ENCODE measurements at places on chromosomes 7 and 10.
A peak's percentile ranks its signal among the peaks of the same experiment; 100 is the strongest.

DNA sequence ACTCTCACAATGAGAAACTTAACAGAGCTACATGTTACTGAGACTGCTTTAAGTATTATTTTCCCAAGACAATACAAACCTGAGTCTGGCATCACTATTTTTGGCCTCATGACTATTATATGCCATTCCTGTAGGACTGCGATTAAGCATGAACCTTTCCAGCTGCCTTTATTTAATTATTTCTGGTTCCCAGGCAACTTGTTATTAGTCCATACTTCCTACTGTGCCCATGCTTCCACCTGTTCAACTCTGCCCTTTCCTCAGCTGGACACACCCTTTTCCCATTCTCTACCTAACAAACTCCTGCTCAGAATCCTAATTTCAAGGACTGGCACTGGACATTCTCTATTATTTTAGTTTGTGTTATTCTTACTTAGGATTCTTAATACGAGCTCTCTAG lies 8.1 kb upstream of the CROT start:
- no peak for DNase-seq

GRCh38 chr7:77697535-77697831 lies 1.2 kb downstream of the RSBN1L start:
- no peak for DNase-seq

GRCh38 chr7:121330053-121330833 lies 1.4 kb downstream of the WNT16 start:
- DNase-seq = no peak

DNA sequence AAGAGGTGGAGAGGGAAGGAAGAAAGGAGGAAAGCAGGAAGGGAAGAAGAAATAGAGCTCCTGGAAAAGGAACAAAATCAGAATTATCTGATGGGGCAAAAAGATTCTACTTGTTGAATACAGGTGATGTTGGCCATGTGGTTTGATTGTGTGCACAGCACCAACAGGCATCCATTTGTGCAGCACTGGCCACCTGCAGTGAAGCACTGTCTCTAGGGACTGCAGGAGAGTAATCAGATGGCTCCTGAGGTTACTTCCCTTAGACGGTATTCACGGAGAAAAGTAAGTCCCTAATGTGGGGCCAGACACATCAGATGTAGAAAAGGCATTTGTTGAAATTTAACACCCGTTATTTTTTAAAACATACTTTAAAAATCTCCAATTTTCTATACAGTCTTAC lies 135.3 kb upstream of the VIPR2 start:
- no peak for DNase-seq

GRCh38 chr10:11057018-11057417 lies 39.3 kb downstream of the CELF2 start:
- no peak for DNase-seq

GRCh38 chr7:93958651-93959050 lies 37.1 kb downstream of the GNG11 start:
- no peak for DNase-seq

DNA sequence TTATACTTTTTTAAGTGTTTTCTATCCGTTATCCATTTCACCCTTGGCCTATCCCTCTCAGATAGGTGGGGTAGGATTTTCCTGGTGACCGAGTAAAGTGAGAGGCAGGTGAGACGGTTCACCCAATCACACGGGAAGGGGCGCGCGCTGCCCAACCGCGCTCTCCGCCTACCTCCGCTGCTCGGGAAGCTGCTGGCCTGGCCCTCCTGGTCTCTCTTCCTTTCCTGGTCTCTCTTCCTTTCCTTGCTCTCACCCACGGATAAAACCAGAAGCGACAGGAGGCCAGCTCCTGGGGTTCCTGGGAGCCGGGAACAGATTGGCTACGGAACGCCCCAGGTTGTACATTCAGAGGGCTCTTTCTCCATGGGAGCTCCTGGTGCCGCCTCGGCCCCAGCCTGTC lies 14.3 kb upstream of the ZNF212 start:
- DNase-seq = no peak

GRCh38 chr7:88046839-88047573 lies 113.0 kb downstream of the ADAM22 start:
- DNase-seq = no peak

- no peak for DNase-seq
Measured at GRCh38 chr10:124983321-124983720, 41.4 kb downstream of the ZRANB1 start.

DNA sequence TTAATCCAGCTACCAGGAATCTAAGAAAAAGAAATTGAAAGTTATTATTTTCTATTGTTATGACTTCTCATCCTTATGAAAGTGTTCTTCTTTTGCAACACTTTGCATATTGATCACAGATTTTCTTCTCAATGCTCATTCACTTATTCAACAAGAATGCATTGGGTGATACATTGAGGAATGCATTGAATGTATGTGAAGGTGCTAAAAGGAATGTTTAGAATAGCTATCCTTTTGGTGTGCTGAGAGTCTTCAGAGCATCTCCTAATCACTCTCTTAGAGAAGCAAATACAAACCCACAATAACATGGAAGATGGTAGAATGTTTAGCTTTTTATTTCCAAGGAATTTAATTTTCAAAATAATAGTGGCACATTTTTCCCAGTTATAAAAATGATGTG lies 122.1 kb upstream of the KMT2E start:
- DNase-seq = no peak

DNA sequence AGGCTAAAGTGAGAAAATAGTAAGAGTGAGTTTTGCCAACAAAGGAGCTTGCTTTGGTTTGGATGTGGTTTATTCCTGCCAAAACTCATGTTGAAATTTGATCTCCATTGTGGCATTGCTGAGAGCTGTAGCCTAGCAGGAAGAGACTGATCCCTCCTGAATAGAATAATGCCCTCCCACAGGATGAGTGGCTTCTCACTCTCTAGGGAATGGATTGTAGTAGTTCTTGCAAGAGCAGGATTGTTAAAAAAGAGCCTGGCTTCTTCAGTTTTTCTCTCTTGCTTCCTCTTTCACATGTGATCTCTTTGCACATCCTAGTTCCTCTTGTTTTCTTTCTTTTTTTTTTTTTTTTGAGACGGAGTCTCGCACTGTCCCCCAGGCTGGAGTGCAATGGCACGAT lies 34.4 kb downstream of the ASAH2 start:
- no peak for DNase-seq

DNA sequence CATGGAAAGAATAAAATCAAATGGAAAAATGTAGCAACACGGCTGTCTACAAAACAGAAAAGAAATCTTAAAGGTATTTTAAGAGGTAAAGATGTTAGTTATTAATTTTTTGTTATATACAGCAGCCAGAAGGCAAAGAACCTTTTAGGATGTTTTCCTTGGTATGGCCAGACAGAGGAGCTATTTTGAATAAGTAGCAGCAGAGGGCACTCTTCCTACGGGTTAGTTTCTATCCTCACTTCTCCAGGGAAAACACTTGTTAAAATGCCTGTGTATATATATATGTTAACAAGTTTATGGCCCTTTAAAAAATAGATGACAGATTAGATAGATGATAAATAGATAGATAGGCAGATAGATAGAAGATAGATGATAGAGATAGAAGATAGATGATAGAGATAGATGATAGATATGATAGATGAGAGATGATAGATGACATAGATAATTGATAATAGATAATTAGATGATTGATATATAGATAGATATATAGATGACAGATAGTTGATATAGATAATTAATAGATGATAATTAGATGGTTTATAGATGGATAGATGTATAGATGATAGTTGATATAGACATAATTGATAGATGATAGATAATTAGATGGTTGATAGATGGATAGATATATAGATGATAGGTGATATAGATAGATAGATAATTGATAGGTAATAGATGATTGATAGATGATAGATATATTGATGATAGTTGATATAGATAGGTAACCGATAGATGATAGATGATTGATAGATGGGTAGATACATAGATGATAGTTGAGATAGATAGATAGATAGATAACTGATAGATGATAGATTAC lies 57.8 kb upstream of the WIPF3 start:
- peak; percentile 21 for DNase-seq

DNA sequence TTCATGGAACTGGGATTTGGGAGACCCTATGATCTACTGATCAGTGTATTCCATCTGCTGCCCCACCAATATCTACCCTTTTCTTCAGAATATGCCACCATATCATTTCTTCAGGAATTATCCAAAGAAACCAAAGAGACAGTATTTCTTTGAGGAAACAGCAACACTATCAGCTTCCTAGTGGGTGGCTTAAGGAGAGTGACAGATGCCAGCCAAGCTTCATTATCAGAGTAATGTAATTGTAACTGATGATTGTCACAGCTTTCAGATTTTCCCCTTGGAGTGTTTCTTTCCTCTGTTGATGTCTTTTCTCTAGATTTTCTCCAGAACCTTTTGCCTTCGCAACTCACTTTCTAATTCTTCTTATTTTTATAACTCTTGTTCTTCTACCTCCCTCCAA lies 934.4 kb upstream of the LRRN3 start:
- no peak for DNase-seq

DNA sequence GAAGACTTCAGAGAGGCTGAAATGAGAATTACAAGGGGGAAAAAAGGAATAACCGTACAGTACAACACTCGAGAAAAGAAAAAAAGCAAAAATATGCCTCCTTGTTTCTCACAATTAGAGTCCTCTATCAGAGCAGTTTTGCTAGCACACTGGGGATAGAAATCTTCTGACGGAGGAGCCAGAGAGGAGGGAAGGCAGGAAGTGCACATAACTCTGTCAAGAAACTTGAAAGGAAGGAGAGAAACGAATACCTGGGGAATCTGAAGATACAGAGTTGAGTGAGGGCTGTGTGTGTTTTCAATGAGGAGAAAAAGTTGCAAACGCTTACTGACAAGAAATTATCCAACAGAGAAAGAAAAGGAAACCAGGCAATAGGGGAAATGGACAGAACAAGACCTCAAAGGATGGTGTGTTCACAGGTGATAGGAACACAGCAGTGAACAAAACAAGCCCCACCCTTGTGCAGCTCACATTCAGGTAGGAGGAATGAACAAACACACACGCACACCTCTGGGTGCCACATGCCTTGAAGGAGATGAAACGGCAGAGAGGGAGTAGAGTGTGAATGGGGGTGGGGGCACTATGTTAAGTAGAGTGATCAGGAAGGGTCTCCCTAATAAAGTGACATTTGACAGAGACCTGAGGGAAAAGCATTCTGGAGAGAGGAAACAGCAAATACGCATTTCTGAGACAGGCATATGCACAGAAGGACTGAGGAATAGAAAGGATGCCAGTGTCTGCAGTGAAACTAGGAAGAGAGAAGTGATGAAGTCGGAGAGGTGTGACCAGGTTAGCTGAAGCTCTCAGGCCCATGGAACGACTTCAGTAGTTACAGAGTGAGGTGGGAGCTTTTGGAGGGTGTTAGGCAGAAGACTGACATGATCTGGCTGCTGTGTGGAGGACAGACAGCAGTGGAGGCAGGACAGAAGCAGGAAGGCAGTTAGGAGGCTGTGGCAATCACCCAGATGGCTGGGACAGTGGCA lies 46.7 kb upstream of the SPOCK2 start:
- no peak for DNase-seq

DNA sequence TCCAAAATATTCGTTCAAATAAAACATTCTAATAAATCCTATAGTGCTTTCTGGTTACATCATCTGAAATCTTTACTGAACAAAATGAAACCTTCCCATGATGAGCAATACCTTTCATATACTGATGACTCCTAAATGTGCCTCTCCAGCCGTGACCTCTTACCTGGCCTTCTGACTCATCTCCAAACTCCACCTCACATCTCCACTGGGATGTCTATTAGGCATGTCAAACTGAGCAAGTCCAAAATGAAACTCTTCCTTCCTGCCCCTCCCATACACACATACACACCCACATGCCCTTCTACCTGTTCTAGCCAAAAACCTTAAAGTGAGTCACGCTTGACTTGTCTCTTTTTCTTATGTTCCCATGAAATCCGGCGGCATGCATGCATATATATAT lies 22.9 kb downstream of the GSAP start:
- no peak for DNase-seq

DNA sequence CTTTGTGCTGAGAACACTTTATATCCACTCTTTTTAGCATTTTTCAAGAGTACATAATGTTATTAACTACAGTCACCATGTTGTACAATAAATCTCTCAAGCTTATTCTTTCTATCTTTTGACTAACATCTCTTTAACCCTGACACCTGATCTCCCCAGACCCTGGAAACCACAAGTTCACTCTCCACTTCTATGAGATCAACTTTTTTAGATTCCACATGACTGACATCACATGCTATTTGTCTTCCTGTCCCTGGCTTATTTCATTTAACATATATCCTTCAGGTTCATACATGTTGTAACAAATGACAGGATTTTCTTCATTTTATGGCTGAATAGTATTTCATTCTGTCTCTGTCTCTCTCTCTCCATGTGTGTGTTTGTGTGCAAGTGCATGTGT lies 15.5 kb downstream of the SLC13A1 start:
- no peak for DNase-seq

- no peak for DNase-seq
Measured at GRCh38 chr7:26686448-26686981, 177.9 kb downstream of the SKAP2 start.

- no peak for DNase-seq
Measured at GRCh38 chr7:29988424-29989256, 961 bp downstream of the SCRN1 start.

DNA sequence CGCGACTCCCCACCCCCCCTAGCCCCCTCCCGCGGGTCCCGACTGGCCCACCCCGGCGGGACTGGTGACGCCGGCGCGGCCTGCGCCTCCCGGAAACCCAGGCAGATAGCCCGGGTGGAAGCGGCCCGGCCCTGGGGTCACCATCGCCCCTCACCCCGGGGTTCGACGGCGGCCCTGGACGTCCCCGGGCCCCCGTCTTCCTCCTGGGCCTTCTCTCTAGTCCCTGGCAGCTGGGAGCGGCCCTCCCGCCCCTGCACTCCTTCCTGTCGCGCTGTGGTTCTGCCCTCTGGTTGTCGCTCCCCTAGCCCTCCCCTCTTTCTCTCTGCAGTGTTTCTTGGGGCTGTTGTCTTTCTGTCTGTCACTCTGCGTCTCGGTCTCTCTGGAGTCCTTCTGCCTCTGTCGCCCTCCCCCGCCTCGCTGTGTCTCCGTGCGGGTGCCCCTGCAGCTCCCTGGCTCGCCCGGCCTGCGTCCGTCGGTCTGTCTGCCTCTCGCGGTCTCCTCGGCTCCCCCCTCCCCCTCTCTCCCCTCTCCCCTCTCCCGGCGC lies 90.5 kb upstream of the PAX2 start:
- no peak for DNase-seq

- DNase-seq = no peak
Measured at GRCh38 chr10:68559251-68559650, 886 bp upstream of the TET1 start.

- DNase-seq = no peak
Measured at GRCh38 chr10:109784236-109784635, 139.1 kb downstream of the XPNPEP1 start.

- DNase-seq = no peak
Measured at GRCh38 chr7:144830811-144831210, 5.0 kb downstream of the TPK1 start.

GRCh38 chr10:106991091-106991490 lies 173.4 kb downstream of the SORCS1 start:
- no peak for DNase-seq

GRCh38 chr10:10551596-10552301 lies 465.9 kb upstream of the CELF2 start:
- no peak for DNase-seq

DNA sequence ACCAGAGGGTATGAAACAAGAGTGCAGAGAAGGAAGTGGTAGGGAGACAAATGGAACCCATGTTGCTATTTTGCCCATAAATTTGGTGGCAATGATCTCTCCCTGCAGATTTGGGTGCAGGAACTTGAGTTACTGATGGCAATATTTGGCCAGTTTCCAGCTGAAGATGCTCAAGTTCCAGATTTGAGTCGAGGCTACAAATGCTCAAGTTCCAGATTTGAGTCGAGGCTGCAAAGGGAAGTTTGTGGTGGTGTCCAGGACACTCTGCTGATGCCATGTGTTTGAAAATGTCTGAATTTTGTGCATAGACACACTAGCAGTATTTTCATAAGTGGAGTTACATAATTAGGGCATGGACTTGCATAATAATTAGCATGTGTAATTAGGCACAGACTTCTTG lies 40.8 kb downstream of the TBXAS1 start:
- DNase-seq = no peak
